ENCODE measurements at places on chromosomes 11 and 22.

DNA sequence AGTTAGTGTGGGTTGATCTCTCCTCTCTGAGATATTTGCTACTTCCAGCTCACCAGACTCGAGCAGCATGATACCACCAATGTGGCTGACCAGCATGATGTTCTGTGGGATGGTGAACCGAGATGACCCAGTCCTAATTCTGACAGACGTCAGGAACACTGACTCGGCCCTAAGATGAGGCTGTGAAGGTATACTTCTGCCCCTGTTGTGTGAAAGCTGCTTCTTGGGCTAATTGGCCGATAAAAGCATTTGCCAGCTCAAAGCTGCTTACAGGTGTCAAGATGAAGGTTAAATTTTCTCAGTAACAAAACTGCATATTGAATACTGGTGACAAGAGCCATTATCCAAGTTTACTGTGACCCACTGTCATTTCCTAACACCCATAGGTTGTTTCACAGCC lies 151.4 kb downstream of the BRD1 start:
- no peak for DNase-seq

DNA sequence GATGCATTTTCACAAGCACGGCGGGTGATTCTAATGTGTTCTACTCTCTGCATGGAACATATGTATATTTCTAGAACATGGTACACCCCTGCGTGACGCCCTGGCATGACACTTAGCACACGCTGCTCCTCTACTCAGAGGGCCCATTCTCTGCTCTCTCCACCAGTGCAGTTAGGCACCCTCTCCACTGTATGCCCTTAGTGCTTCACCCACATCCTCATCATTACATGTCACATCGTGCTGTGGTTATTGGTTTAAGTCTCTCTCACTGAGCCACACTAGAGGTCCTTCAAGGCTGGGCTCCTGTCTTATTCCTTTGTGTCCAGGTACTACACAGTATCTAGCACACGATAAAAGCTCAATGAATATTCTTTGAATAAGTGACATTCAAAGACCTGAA lies 16.7 kb downstream of the TMPRSS13 start:
- no peak for DNase-seq

- DNase-seq, result no peak
These were observed 541.2 kb downstream of the BUD13 start for GRCh38 chr11:116231543-116231942.

GRCh38 chr11:31246451-31247165 lies 122.9 kb downstream of the DCDC1 start:
- no peak for DNase-seq

GRCh38 chr11:134665188-134665535 lies 253.1 kb upstream of the B3GAT1 start:
- DNase-seq, result no peak

- DNase-seq, result peak; percentile 89
These were observed 52.0 kb downstream of the KCNJ1 start for GRCh38 chr11:128814856-128815705.

DNA sequence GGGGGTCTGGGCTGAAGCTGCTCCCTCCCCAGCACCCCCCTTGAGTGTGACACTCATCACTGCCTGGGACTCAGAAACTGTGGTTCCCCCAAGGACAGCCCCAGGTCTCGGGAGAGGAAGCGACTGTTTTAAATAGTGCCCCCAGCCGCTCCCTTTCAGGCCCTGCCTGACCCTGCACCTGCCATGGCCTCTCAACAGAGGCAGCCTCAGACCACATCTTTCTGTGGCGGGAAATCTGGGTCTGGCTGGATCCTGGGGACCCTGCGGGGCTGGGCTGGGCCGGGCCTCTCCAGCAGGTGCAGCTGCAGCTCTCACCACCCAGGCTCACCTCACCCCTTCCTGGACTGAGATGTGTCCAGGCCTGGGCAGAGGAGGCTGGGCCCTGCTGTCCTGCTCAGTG lies 3.7 kb upstream of the IGLL1 start:
- no peak for DNase-seq

DNA sequence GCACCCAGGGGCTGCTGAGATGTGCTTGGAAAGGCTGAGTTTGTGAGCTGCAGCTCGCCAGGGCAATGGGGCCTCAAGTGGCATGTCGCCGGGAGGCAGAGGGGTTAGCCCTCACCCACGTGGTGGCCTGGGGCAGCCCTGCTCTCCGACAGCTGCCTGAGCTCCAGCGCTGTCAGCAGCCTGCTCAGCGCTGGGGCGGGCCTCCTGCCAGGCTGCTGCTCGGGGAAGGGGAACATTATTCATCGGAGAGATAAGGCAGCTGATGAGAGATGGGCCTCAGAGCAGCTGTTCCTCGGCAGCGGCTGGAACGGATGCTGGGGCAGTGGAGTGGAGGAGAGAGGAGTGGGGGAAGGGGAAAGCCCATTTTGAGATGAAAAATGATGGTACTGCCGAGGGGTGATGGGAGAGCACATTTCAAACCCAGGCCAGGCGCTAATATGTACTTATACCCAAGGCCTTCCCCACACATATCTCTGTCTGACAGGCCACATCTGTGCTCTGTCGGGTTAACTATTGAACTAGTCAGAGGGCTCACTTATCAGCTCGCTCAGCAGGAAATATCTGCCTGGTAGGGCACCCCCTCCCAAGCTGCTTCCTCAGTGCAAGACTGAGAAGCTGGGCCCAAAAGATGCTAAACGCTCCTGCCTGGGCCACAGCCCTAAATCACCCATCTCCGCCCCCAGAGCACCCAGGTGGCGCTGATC lies 79.5 kb downstream of the TIMP3 start:
- peak; percentile 79 for DNase-seq
